ENCODE measurements at places on chromosomes 13 and 19. TPM values are rescaled to one million over a fixed set of nuclear protein-coding genes. Genes with fewer than 3 reads are reported as not detected.

The CCL25 gene
- total RNA-seq = not detected

The MAG gene
- not detected for total RNA-seq

The VSIG10L gene
- 0.27 TPM for total RNA-seq

The TLE6 gene
- 0.18 TPM for total RNA-seq

The SLITRK1 gene
- not detected for total RNA-seq

The CTU1 gene
- 3.2 TPM for total RNA-seq

The ANGPTL8 gene
- not detected for total RNA-seq

The SLC10A2 gene
- total RNA-seq = not detected

The CRX gene
- total RNA-seq = not detected

The CGB5 gene
- total RNA-seq = not detected

The CCDC9 gene
- 16.3 TPM for total RNA-seq

The ITPKC gene
- total RNA-seq = 12.7 TPM

The ADGRE1 gene
- total RNA-seq = not detected

The DACH1 gene
- total RNA-seq = 0.09 TPM

The SIGLEC5 gene
- total RNA-seq = not detected

The DEDD2 gene
- 13.5 TPM for total RNA-seq

The SPACA6 gene
- 8.5 TPM for total RNA-seq

The EBI3 gene
- 0.33 TPM for total RNA-seq

The MAMSTR gene
- 8.0 TPM for total RNA-seq

The GARIN5B gene
- not detected for total RNA-seq

The PRR36 gene
- 0.09 TPM for total RNA-seq

The KLF1 gene
- not detected for total RNA-seq

The SERPINE3 gene
- total RNA-seq = not detected

The SHD gene
- not detected for total RNA-seq

The SULT2A1 gene
- total RNA-seq = not detected

The ZNF729 gene
- total RNA-seq = not detected

The SPTBN4 gene
- 3.5 TPM for total RNA-seq

The ONECUT3 gene
- total RNA-seq = not detected

The PABPC3 gene
- 0.08 TPM for total RNA-seq

The SHANK1 gene
- 4.2 TPM for total RNA-seq

The DCT gene
- total RNA-seq = under 0.01 TPM

The SIAH3 gene
- total RNA-seq = not detected

The SLC15A1 gene
- total RNA-seq = not detected

The TNNT1 gene
- total RNA-seq = 4.3 TPM

The DAND5 gene
- not detected for total RNA-seq

The CDX2 gene
- not detected for total RNA-seq

The ANKRD24 gene
- total RNA-seq = 0.99 TPM
